Esophagus squamous epithelium (tissue), 5 donors: ENCODE measurements at places on chromosomes 4 and X. TPM values are rescaled to one million over a fixed set of nuclear protein-coding genes. Genes with fewer than 3 reads are reported as not detected.

Gene BGN
- total RNA-seq = 26.7 TPM

Gene CD99
- 251 TPM for total RNA-seq

Gene SRPK3
- 0.38 TPM for total RNA-seq

Gene BEX2
- total RNA-seq = 10.2 TPM

Gene GAGE12J
- total RNA-seq = not detected

- no peak for DNase-seq
- no peaks in the 10 kb centered on the region for H3K36me3 ChIP-seq
- no peaks in the 10 kb centered on the region for H3K27me3 ChIP-seq
- H3K27ac ChIP-seq = no peak overlapping the region
- H3K4me1 ChIP-seq = no peaks in the 10 kb centered on the region
Observed at GRCh38 chrX:106208154-106208553, 40.0 kb downstream of the PWWP3B start.

- H3K27ac ChIP-seq = no peak overlapping the region
- no peak for DNase-seq
- no peaks in the 10 kb centered on the region for H3K36me3 ChIP-seq
- no peaks in the 10 kb centered on the region for H3K27me3 ChIP-seq
- H3K4me1 ChIP-seq = no peaks in the 10 kb centered on the region
- no peak overlapping the region for H3K4me3 ChIP-seq
Observed at GRCh38 chrX:72037601-72038000, 94.1 kb downstream of the RTL5 start.

DNA sequence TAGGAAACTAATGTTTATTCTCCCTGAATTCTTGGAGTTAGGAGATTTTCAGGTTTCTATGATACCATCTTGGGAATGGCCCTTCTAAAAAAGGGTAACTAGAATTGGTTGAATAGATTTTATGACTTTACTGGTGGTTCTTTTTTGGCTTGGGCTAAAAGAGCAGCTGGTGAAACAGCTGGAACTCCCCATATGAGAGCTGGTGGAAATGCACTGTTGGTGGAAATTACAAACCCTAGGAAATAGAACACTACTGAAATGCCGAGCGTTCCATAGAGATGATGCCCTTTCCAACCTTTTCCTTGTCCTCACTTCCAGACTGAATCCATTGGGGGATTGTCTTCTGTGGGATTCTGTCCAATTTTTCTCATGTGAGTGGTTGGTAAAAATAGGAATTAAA is 139.5 kb downstream of the STIM2 start:
- no peak overlapping the region for H3K4me3 ChIP-seq
- no peaks in the 10 kb centered on the region for H3K4me1 ChIP-seq
- DNase-seq = no peak
- H3K36me3 ChIP-seq = no peaks in the 10 kb centered on the region
- no peak overlapping the region for H3K27ac ChIP-seq

GRCh38 chrX:137067147-137067546 is 33.4 kb upstream of the GPR101 start:
- H3K27ac ChIP-seq = no peak overlapping the region
- no peaks in the 10 kb centered on the region for H3K36me3 ChIP-seq
- H3K4me1 ChIP-seq = no peaks in the 10 kb centered on the region
- H3K4me3 ChIP-seq = no peak overlapping the region
- no peaks in the 10 kb centered on the region for H3K27me3 ChIP-seq

DNA sequence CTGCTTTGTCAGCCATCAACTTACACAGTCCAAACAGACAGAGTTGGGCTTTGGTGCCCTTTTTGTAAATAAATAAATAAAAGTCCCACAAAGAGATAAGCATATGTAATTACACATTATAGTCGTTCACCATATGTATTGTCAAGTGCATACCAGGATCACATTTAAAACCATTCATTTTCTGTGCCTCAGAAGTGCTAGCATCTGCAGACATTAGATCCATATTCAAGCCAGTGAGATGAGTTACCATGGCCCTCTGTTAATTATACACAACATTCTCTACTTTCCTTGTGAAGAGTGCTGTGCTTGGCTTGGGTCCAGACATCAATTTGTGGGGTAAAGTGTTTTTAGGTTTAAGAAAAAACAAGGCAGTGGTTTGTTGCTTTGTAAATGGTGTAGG is 76.8 kb downstream of the ENOX2 start:
- H3K27ac ChIP-seq = no peak overlapping the region
- no peaks in the 10 kb centered on the region for H3K36me3 ChIP-seq

GRCh38 chr4:132299841-132300240 is 849.3 kb upstream of the PCDH10 start:
- no peaks in the 10 kb centered on the region for H3K36me3 ChIP-seq
- no peak overlapping the region for H3K4me3 ChIP-seq
- H3K27me3 ChIP-seq = no peaks in the 10 kb centered on the region
- no peak overlapping the region for H3K27ac ChIP-seq

DNA sequence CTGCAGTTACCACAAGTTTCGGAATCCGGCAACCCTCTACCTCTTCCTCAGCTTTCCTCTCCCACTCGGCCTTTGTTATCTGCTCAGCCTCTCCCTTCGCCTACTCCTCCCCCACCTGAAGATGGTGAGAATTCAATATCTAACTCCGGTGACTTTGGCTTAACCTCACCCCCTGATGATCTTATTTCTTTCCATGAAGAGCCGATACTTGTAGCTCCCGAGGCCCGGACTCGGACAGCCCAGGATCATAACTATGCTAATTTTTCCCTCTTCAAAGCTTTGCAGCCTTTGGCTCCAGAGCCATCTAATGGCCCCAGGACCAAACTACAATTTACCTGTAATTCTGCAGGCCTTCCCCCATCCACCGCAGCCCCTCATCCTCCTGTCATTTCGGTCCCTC is 32.0 kb upstream of the MGST2 start:
- no peaks in the 10 kb centered on the region for H3K27me3 ChIP-seq
- H3K36me3 ChIP-seq = no peaks in the 10 kb centered on the region
- peak overlapping the region; percentile 21 for H3K4me3 ChIP-seq
- no peaks in the 10 kb centered on the region for H3K4me1 ChIP-seq
- no peak for DNase-seq

DNA sequence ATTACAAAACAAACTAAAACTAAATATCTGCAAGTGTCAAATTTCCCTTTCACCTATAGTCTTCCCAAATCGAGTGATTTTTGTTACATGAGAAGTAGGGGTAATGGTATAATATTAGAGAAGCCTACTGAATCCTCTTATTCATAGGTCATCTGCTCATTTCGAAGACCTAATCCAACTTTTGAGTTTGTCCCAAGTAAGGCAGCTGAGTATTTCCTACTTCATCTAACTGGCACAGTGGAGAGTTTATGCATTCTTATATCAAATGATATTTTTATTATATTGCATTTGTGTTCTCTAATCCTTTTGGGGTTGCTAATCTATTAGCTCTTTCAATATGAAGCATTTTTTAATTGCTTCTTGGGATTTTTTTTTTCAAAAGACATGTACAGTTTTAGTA is 7.7 kb upstream of the NR3C2 start:
- H3K4me3 ChIP-seq = no peak overlapping the region
- DNase-seq = no peak
- no peaks in the 10 kb centered on the region for H3K36me3 ChIP-seq
- H3K4me1 ChIP-seq = no peaks in the 10 kb centered on the region
- H3K27me3 ChIP-seq = peaks cover 8% of the 10 kb centered on the region

DNA sequence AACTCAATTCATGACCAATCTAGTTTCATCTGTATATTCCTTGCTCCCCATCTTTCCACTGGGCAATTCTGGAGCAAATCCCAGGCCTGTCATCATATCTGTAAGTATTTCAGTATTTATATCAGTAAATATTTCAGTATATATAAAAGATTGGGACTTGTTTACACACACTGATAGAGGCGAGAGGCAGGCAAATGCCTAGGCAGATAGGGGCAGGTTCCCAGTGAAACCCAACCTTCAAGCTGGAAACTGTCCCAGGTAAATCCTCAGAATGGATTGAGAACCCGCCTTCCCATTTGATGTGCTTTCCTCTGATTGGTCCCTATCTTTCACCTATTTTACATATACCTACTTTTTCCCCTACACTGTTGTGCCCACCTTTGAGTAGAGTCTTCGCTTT is 23.8 kb upstream of the TBC1D1 start:
- H3K36me3 ChIP-seq = no peaks in the 10 kb centered on the region
- no peaks in the 10 kb centered on the region for H3K4me1 ChIP-seq
- no peak overlapping the region for H3K27ac ChIP-seq
- no peaks in the 10 kb centered on the region for H3K27me3 ChIP-seq
- DNase-seq = no peak

GRCh38 chr4:48698029-48698971 is 81.8 kb downstream of the FRYL start:
- DNase-seq = no peak
- H3K36me3 ChIP-seq = no peaks in the 10 kb centered on the region
- no peak overlapping the region for H3K4me3 ChIP-seq
- no peak overlapping the region for H3K27ac ChIP-seq

- DNase-seq = no peak
- no peaks in the 10 kb centered on the region for H3K27me3 ChIP-seq
- H3K36me3 ChIP-seq = peaks cover 4% of the 10 kb centered on the region
- no peak overlapping the region for H3K27ac ChIP-seq
Observed at GRCh38 chrX:47456080-47456479, 26.9 kb downstream of the ZNF41 start.

- H3K36me3 ChIP-seq = no peaks in the 10 kb centered on the region
- DNase-seq = no peak
- no peak overlapping the region for H3K4me3 ChIP-seq
- no peak overlapping the region for H3K27ac ChIP-seq
- H3K4me1 ChIP-seq = no peaks in the 10 kb centered on the region
Observed at GRCh38 chr4:26420913-26421312, 69.4 kb downstream of the CCKAR start.

DNA sequence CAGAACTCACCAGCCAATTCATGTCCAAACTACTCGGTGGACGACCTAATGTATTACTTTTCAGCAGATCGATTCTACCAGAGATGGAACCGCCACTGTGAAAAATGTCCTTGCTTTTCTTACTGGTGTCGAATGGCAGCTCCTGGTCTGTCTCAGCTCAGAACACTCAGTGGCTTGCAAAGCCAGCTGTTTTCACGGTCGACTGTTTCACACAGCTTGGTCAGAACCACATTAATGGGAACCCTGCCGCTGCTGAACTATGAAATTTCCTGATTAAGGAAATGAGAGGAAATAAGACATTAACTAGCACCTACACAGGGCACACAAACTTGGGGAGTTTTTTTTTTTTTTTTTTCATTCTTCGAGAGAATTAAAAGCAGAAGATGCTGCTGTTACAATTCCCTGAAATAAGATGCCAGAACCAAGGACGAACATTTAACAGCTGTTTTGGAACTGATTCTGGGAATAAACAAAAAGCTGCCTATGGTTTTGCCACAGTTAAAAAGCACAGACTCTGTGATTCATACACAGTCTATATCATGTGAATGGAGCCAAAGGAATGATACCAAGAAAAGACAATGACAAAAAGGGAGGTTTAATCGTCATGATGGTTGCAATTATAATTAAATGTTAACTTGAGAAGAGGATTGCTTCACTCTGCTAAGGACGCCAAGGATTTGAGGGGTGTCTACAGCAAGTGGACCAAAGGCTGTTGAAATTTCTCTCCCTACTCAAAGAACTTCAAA is 31.3 kb downstream of the SUPT20HL2 start:
- H3K36me3 ChIP-seq = no peaks in the 10 kb centered on the region
- no peak overlapping the region for H3K4me3 ChIP-seq

DNA sequence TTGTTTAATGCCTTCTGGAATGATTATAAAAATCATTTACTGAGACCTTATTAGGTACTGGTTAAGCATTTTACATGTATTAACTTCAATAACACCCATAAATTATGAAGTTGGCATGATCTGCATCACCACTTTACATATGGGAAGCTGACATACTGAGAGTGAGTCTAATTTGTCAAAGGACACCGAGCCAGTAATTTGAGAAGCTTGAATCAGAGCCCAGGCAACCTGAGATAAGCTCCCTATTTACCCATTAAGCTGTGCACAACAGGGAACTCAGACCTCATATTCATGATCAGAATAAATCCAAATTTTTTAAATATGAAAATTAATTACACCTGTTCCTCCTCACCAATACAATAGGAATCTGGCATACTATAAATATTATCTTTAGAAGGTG is 247.9 kb upstream of the EPHA5 start:
- H3K27me3 ChIP-seq = no peaks in the 10 kb centered on the region
- H3K36me3 ChIP-seq = no peaks in the 10 kb centered on the region
- no peak overlapping the region for H3K4me3 ChIP-seq
- no peak overlapping the region for H3K27ac ChIP-seq
- DNase-seq = no peak

DNA sequence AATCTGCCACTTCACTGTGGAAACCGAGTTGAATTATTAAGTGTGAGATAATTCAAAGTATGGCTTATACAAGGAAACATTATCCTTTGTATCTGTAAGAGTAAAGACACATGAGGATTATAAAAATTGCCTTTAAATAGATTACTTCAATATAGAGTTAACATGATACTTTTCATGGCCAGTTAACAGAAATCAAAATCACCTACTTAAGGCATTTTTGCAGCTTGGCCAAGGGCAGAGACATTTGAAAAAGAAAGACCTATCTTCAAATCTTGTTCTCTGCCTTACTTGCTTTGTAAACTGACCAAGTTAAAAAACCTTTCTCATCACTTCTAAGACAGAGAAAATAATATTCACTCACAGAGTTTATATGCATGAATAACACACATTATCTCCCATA is 44.9 kb upstream of the GUCY1B1 start:
- no peak for DNase-seq
- H3K4me3 ChIP-seq = no peak overlapping the region
- H3K27ac ChIP-seq = no peak overlapping the region
- H3K27me3 ChIP-seq = no peaks in the 10 kb centered on the region

- no peaks in the 10 kb centered on the region for H3K4me1 ChIP-seq
- H3K4me3 ChIP-seq = no peak overlapping the region
- no peak overlapping the region for H3K27ac ChIP-seq
- no peak for DNase-seq
- no peaks in the 10 kb centered on the region for H3K27me3 ChIP-seq
Observed at GRCh38 chr4:158710814-158711213, 12.4 kb downstream of the PPID start.

- peak overlapping the region; percentile 64 for H3K4me3 ChIP-seq
- H3K4me1 ChIP-seq = peaks cover 79% of the 10 kb centered on the region
- H3K27me3 ChIP-seq = no peaks in the 10 kb centered on the region
- no peak for DNase-seq
- H3K36me3 ChIP-seq = no peaks in the 10 kb centered on the region
Observed at GRCh38 chrX:45766981-45767501, 566.4 kb upstream of the DIPK2B start.

- H3K36me3 ChIP-seq = no peaks in the 10 kb centered on the region
- DNase-seq = no peak
- no peaks in the 10 kb centered on the region for H3K4me1 ChIP-seq
- H3K4me3 ChIP-seq = no peak overlapping the region
Observed at GRCh38 chrX:133723930-133724329, 261.5 kb downstream of the GPC3 start.

GRCh38 chrX:109299091-109299490 is 182.8 kb downstream of the GUCY2F start:
- H3K4me1 ChIP-seq = no peaks in the 10 kb centered on the region
- H3K27me3 ChIP-seq = no peaks in the 10 kb centered on the region
- no peak overlapping the region for H3K27ac ChIP-seq
- no peak overlapping the region for H3K4me3 ChIP-seq
- no peaks in the 10 kb centered on the region for H3K36me3 ChIP-seq
